ENCODE measurements at places on chromosomes 2 and 18.
A peak's percentile ranks its signal among the peaks of the same experiment; 100 is the strongest.

DNA sequence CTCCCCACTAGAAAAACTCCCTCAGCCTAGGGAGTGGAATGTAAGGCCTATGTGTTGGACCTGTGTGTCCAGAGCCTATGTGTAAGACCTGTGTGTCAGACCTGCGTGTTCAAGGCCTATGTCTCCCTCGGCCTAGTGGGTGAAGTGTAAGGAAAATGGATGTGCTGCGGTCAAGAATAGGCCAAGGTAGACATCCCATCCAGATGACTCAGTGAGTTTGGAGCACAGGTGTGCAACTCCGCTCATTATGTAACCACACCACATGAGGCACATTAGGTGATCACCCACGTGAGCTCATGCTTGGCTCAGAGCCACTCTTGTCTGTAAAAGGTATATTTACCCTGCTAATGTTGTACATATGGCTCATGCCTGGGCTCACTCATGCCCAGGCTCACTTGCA is 565.3 kb upstream of the CRIM1 start:
- no peak for DNase-seq

GRCh38 chr18:23541349-23542093 is 38.2 kb downstream of the RMC1 start:
- no peak for DNase-seq

DNA sequence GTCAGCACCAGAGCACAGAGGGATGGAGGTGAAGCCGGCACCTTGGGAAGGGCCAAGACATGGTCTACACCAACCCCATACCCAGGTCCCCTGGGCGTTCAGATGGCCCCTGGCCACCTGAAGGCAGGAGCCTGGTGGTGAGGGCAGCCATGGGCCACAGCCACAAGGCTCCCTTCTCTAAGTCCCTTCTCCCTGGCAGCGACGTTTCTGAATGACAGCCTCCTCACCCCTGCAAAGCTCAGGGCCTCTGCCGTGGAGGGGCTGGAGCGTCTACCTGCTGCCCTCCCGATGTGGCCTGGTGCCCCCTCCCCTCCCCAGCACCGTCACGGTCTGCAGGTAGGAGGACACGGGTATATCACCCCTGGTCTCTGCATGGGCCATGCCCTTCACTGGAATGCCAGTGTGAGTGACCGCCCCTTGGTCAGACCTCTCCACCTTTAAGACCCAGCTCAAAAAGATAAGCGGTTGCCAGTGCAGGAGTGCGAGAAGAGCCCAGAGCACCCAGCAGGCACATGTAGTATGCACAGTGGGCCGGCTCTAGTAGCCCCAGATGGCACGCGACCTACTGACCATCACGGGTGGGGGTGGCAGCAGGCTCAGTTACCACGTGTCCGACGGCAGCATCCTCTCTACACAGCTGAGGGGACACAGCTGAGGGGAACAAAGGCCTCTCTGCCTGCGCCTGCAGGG is 46.6 kb downstream of the HS6ST1 start:
- no peak for DNase-seq

- DNase-seq: no peak
These were observed 91.0 kb downstream of the MAPRE2 start for GRCh38 chr18:35132021-35132902.

- no peak for DNase-seq
These were observed 402.8 kb upstream of the DSEL start for GRCh38 chr18:67919316-67919715.

DNA sequence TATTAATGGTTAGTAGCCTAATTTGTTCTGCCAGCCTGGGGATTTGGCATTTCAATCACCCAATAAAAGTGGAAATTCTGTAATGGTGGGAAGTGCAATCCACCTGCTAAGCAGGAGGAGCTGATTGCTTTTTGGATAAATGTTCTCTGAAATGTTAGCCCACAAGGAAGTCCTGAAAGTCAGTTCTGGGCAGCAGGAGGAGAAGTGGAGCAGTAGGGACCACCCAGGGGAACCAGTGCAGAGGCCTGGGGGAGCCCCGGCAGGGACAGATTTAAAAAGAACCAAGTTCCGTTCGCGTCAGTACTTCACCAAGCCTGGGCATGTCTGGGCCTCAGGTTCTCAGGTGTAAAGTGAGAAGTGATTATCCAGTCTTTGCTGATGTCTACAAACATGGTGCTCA is 248.5 kb upstream of the RAB6C start:
- no peak for DNase-seq

GRCh38 chr2:195352581-195352980 is 304.4 kb upstream of the SLC39A10 start:
- no peak for DNase-seq

DNA sequence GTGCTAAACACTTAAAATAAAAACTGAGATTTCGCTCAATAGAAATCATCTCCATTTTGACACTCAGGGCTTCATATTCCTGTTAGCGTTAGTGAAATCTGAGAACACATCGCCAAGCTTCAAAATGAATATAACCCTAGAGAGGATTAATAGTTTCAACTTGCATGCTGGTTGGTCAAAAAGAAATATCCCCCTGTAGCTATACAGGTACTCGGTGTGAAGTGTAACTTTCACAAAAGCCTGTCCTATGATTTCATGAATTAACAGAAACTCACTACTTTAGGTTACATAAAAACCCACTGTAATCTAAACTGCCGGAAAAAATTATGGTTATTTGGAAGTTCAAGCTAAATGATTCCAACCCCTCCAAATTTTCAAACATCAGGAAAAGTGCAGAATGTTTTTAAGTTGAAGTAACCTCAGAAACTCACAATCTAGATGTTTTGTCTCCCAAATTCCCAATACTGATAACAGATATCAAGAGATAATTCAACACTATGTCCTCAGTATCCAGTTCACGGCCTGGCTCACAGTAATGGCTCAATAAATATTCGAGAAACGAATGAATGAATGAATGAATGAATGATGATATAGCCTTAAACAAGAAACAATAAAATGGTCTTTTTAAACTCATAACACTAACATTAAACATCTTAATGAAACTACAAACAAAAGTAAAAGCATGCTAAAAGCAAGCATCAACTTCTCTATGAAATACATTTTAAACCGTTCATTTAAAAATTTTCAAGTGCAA is 2.5 kb downstream of the TLK1 start:
- DNase-seq: no peak

DNA sequence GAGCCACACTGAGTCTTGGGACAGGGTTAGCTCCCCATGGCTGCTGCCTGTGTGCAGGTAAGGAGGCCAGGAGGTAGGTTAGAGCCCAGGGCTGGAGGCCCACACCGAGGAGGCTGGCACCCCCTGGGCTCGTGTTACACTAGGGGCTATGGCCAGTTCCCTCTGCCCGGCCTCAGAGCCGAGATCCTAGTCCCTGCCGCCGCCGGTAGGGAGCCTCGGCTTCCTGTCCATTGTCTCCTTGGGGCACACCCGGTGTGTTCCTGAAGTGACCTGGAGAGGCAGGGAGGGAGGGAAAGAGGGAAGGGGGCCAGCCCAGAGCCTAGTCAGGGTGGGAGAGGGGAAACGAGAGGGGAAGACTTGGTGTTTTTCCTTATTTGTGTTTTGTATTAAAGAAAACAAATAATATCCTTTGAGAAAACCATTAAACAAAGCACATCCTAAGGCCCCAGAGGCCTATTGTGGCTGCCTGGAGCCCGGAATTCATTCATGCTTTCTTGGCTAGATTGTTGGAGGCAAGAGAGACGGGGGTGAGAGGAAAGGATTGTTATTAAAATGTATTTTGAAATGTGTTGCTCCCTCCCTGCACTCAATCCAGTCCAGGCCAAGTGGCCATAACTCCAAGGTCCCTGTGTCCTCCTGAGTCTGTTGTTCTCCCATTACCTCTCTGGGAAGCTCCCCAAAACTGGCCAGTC is 170.7 kb downstream of the CTIF start:
- no peak for DNase-seq

- no peak for DNase-seq
These were observed 749.5 kb downstream of the RNF144A start for GRCh38 chr2:7666596-7667259.

DNA sequence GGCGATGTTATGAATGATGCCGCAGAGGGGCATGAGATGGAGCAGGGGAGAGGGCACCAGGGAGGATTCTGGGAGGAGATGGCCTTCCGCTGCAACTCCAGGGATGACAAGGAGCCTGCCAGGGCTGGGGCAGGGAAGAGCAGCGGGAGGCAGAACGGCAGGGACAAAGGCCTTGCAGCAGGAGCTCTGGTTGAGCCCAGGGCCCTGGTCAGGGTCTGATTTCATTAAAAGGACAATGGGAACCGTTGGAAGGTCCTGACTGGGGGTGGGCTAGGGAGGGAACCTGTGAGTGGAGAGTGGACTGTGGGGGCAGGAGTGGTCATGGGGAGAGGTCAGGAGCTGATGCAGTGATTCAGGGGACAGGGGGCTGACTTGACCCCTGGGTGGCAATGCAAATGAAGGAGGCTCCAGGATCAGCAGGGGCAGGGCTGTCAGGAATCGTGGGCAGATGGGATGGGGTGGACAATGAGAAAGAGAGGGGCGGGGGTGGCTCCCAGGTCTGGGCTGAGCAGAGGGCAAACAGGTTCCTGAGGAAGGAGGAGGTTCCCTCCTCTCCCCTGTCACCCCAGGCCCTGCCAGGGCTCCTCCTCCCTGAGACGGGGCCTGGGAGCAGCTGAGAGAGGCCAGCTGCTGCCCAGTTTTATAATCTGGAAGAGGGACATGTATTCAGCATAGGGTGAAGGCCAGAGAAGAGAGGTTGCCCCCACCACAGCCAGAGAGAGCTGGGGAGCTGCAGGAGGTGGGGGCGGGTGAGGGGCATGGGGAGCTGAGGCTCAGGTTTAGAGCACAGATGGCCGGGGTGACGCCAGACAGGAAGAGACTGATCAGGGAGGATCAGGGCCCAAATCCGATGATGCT is 7.3 kb upstream of the DUSP2 start:
- DNase-seq: no peak

DNA sequence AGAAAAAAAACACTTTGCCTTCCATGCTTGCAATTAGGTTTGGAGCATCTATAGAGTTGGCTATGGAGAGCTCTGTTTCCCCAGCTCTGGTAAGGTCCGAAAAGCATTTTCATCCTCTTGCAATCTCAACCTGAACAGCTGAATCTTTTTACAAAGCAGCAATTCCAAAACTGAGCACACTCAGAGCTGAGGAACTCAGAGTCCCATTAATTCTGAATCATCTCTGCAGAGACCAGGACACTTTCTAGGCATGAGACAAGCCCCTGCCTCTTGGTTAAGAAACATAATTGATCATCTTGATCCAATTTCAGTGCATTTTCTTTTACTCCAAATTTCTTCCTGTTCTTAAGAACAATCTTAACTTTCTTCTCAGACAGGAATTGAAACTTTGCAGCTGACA is 4.2 kb downstream of the CNGA3 start:
- DNase-seq: no peak

GRCh38 chr18:76385681-76385975 is 109.4 kb downstream of the ZNF516 start:
- no peak for DNase-seq

DNA sequence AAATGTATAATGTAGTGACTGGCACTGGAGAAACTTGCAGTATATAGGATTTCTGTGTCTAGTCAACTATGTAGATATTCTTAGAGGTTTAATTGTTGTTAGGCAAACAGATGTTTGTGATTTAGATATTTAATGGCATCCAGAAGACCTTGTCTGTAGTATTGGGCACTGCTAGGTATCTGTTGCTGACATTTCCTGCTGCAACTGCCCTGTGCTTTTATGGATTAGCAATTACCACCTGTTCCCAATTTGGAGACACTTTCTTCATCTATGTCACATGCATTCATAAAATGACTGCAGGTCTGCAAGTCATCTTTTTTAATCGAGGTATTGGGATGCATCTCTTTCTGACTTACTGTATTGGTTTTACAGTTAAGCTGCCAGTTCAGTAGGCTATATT is 71.3 kb downstream of the ITGA4 start:
- no peak for DNase-seq

- no peak for DNase-seq
These were observed 539.4 kb upstream of the CDH2 start for GRCh38 chr18:28716338-28716737.

DNA sequence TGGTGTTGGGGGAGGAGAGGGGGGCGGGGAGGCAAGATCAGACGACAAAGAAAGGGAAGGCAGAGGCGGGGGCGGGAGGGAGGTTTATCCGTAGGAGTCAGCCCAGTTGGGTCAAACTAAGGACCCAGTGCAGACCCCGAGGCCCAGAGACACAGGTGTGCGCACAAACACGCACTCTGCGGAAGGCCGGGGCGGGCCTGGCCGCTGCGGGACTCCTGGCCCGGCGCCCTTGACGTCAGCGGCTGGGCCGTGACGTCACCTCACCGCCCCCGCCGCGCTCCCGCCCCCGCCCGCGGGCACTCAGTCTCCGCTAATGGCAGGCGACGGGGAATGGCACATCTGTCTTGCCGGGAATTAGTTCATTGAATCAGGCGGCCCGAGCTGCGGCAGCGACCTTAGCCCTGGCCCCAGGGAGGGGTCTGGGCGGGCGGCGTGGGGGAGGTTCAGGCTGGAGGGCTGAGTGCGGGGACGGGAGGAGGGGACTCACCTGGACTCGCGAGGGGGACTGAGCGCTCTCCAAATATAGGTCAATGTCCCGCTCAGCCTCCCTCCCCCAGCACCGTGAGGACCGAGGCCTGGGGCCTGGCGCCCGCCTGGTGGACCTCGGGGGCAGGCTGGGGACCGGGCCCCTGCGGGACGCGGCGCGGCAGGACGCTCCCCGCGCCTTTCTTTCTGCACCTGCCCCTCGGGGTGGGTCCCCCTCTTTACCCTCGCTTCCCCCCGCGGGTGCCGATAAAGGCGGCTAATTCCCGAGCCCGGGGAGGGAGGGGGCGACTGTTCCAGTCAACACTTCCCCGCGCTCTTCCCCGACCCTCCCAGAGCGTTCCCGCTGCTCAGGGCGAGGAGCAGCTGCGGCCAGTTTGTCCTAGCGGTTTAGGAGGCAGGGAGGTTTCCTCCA is 15.5 kb upstream of the ECEL1 start:
- peak; percentile 15 for DNase-seq
